ENCODE measurements at places on chromosomes 11 and 22. TPM values are rescaled to one million over a fixed set of nuclear protein-coding genes. Genes with fewer than 3 reads are reported as not detected.
A peak's percentile ranks its signal among the peaks of the same experiment; 100 is the strongest.

Gene LRFN4
- polyA plus RNA-seq, result 6.4 TPM

Gene RIMBP3C
- 0.26 TPM for polyA plus RNA-seq

Gene RFPL1
- not detected for polyA plus RNA-seq

Gene FAM227A
- polyA plus RNA-seq, result 5.5 TPM

Gene KREMEN1
- 30.9 TPM for polyA plus RNA-seq

Gene ARHGAP32
- 14.3 TPM for polyA plus RNA-seq

Gene GSTT2
- 1.5 TPM for polyA plus RNA-seq

Gene CTTN
- polyA plus RNA-seq, result 191 TPM

Gene MGAT3
- polyA plus RNA-seq, result 8.5 TPM

Gene PATE4
- polyA plus RNA-seq, result not detected

Gene KRTAP5-11
- not detected for polyA plus RNA-seq

DNA sequence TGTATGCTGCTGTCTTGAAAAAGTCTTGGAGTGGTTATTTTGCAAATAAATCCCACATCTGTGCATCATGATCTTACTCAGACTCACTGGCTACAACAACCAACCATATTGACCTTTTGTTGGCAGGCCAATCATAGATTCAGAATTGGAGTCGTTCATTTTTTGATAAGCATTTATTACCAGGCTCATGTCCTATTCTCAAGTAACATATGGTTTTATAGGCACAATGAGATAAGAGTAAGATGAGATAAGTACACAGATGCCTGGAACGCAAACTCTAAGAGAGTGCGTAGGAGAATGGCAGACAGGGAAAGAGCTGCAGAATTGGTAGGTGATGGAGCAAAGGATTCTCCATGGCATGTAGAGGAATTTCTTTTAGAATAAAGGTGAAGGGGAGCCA lies 71.6 kb upstream of the SLC5A12 start:
- DNase-seq, result no peak

GRCh38 chr22:49481659-49482399 lies 345.8 kb downstream of the BRD1 start:
- no peak for DNase-seq

GRCh38 chr22:20391222-20391621 lies 2.7 kb upstream of the ZNF74 start:
- DNase-seq, result no peak

DNA sequence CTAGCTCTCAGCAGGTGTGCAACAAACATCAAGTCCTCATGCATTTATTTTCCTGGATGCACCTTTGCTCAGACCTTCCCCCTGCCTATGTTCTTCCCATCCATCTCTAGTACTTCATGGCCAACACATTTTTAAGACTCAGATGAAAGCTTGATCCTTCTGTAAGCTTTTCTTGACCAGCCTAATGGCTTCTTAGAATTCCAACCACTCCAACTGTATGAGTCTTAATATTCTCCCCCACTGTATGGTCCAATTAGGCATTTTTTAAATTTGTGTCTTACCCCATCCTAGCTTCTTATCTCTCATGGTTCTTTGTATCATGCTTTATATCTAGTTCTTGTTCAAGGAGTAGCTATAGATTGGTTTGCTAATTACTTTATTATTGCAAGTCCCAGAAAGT lies 44.8 kb downstream of the TENM4 start:
- DNase-seq, result no peak

GRCh38 chr11:55658031-55658573 lies 3.9 kb upstream of the OR4C6 start:
- no peak for DNase-seq

GRCh38 chr22:24494528-24495364 lies at the start of gene UPB1:
Gene UPB1 (plus strand): TSS chr22:24495332. CDS start chr22:24495404, 72 bp downstream.
- no peak for DNase-seq

DNA sequence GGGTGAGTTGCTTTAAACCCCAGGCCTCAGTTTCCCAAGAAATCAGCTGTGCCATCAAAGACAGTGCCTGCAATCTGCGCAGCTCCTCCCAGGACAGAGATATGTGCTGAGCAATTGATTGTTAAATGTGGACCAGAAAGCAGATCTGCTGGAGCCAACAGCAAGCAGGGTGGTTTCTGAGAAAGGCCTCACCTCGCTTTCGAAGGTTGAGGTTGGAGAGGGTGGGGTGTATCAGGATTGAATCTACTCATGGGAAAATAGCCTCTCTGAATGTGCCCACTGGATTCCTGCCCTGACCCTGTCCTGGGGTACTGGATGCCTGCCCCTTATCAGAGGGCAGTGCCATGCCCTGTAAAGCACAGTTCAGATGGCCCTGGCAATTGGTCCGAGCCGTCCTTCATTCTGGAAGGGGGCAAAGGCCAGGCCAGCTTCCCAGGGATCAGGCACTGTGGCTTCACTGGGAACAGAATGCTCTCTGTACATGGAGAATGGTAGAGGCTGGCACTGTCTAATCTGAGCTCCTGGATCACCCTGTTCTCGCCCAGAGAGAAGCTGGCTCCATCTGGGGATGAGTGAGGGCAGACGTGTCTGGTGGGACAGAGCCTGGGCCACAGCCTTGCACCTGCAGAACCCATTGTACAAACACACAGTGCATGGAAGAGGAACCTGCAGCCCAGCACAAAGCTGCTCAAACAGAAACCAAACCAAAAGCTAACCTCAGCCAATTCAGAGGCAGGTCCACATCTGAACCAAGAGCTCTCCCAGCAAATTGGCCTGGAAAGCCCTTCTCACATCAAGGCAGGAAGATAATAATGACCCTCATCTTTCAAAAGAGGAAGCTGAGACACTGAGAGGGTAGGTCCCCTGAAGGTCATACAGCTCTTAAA lies 15.2 kb downstream of the DHCR7 start:
- DNase-seq, result no peak

- no peak for DNase-seq
Measured at GRCh38 chr11:120109531-120109930, 28.4 kb downstream of the TRIM29 start.

GRCh38 chr11:13168271-13168670 lies 109.3 kb upstream of the BMAL1 start:
- DNase-seq, result no peak

DNA sequence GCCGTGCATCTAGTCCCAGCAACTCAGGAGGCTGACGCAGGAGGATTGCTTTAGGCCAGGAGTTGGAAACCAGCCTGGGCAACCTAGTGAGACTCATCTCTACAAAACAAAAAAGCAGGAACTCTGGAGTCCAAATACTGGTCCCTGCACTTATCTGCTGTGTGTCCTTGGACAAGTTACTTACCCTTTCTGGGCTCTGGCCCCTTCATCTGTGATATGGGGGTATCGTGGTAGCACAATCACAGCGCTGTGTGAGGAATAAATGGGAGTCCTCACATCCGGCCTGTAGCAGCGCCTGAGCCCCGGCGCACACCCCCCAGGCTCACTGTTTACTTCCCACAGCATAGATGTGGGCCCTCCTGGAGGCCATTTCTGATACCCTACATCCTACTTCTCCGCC lies 44.2 kb upstream of the MYH9 start:
- DNase-seq, result no peak

GRCh38 chr22:10780281-10780680 lies 4747.7 kb upstream of the OR11H1 start:
- DNase-seq, result no peak

- no peak for DNase-seq
Measured at GRCh38 chr22:41028841-41029240, 63.6 kb upstream of the EP300 start.

DNA sequence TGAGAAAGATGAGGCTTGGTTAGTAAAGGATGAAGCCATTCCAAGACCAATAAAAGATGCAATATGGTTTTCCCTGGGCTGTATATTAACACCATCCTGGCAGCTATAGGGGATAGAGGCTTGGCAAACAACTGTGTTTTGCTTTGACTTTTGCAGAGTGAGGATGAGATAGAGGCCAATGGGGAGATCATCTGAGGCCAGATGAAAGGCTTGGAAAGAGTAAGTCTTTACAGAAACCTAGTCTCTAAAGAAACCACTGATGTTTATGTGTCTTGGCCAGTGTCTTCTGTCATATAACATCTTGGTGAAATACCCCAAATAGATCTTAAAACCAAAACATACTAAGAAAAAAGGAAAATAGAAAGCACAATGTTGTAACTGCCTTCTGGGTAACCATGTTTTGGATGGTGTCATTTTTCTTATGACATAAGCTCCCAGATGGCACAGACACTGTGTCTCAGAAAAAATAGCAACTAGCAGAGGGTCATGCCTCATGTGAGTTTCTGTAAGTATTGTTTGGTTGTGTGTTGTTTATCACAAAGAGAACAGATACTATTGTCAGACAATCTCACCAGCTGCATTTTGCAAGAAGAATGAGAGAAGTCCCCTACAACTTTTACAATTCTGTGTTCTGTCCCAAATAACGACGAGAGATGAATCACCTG lies 305.4 kb downstream of the ST3GAL4 start:
- no peak for DNase-seq

- peak; percentile 77 for DNase-seq
Measured at GRCh38 chr11:61954851-61955421, 4.8 kb downstream of the BEST1 start.

- DNase-seq, result no peak
Measured at GRCh38 chr11:116078101-116078591, 573.9 kb upstream of the CADM1 start.

DNA sequence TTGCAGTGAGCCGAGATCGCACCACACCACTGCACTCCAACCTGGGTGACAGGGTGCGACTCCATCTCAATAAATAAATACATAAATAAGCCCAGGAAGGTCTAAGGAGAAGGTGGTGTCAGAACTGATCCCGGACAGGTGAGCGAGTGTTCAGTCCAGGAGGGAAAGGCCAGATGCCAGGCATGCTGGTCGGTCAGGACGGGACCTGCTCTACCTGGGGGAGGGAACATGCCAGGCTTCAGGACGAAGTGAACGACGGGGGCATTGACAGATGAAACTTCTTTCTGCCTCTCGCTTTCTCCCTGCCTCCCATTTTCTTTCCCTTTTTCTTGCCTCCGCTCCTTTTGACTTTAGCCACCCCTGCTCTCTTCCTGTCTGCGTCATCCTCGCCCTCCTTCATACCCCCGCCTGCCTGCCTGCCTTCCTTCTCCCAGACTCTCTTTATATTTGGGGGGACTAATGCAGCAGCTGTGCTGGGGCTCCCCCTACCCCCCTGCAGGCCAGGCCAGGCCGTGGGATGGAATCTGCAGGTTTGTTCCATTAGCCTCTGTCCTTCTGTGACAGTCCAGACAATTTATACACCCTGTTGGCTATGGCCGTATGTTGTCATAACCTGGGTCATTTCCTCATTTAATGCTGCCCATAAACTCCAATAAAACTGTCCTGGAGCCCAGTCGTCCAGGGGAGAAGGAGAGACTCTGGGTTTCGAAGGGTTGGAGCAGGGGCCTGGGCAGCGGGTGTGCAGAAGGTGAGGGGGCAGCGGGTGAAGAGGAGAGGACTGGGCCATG lies 209.2 kb upstream of the TBCEL start:
- DNase-seq, result no peak

GRCh38 chr22:50542416-50542927 lies 3.2 kb upstream of the KLHDC7B start:
- DNase-seq, result no peak

DNA sequence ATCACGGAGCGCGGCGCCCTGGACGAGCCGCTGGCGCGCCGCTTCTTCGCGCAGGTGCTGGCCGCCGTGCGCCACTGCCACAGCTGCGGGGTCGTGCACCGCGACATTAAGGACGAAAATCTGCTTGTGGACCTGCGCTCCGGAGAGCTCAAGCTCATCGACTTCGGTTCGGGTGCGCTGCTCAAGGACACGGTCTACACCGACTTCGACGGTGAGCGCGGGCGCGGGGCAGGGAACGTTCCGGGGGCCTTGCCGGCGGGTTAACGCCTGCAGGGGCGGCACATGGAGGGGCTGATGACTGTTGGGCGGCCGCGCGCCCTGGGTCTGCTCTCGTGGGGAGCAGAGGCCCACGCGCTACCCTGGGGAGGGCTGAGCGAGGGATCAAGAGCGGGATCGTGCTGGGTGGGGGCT lies 1.0 kb downstream of the PIM3 start:
- DNase-seq, result no peak

DNA sequence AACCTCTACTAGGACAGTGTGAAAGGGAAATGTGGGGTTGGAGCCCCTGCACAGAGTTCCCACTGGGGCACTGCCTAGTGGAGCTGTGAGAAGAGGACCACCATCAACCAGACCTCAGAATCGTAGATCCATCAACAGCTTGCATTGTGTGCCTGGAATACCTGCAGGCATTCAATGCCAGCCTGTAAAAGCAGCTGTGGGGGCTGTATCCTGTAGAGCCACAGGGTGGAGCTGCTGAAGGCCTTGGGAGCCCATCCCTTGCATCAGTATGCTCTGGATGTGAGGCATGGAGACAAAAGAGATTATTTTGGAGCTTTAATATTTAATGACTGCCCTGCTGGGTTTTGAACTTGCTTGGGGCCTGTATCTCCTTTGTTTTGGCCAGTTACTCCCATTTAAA lies 46.3 kb downstream of the PGR start:
- DNase-seq, result no peak

- no peak for DNase-seq
Measured at GRCh38 chr11:47353978-47354774, 1.7 kb upstream of the MYBPC3 start.

DNA sequence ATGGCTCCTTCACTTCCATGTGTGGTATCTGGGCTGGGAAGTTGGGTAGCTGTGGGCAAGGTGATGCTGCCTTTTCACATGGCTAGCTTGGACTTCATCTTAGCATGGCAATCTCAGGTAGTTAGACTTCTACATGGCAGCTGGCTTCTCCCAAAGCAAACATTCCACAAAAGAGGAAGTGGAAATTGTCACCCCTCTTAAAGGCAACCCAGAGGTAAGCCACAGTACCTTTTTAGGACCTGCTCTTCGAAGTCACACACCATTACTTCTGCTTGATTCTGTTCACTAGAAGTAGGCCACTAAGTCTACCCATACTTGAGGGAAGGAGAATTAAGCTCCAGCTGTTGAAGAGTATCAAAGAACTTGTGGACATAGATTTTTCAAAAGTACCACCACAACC lies 25.9 kb downstream of the TUG1 start:
- no peak for DNase-seq

DNA sequence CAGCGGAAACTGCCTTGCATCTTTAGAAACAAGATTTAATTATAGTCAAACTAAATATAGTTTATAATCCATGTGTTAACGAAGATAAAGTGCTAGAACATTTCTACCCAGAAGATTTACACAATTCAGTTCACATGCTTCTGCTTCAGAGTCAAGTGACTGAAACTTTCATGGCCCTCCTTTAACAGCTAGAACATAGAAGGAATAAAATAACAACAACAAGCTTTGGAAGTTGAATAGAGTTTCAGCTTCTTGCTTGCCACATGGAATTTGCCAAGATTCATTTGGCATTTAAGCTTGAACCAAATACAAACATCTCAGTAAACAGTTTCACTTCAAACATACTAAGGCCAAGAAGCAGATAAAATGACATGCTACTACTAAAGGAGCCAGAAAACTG lies 676.3 kb upstream of the ANO3 start:
- DNase-seq, result no peak

DNA sequence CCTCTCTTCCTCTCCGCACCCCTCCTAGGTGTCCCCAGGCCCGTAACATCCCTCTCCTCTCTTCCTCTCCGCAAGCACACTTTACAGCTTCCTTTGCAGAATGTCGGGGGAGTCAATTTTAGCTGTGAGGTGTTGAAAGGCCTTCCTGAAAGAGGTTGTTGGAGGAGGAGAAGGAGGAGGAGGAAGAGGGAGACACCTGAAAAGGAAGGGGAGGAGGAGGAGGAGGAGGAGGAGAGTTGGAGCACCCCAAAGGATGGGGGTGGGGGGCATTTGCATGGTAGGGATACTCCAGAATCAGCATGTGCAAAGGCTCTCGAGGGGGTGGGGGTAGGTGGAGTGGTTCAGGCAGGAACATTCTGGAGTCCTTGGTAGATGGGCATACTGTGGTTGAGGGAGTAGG lies 1045.1 kb downstream of the TBC1D22A start:
- DNase-seq, result no peak
